ENCODE measurements at places on chromosomes 1 and 21. TPM values are rescaled to one million over a fixed set of nuclear protein-coding genes. Genes with fewer than 3 reads are reported as not detected.

Gene RNF207
- total RNA-seq, result 13.6 TPM

Gene FGGY
- 17.6 TPM for total RNA-seq

Gene MFSD2A
- 0.39 TPM for total RNA-seq

Gene GBP6
- total RNA-seq, result 0.11 TPM

Gene OR2L2
- not detected for total RNA-seq

Gene HSF2BP
- 16.1 TPM for total RNA-seq

Gene CD52
- total RNA-seq, result not detected

Gene LIN28A
- not detected for total RNA-seq

Gene C1orf141
- not detected for total RNA-seq

Gene LAMC2
- 1,917 TPM for total RNA-seq

Gene VPS13D
- 36.1 TPM for total RNA-seq

Gene LCE3D
- total RNA-seq, result not detected

All from placental epithelial cell (primary cell).